ENCODE measurements at places on chromosomes 13 and 19.

GRCh38 chr13:49452725-49453457 lies 8.8 kb downstream of the SETDB2 start:
- DNase-seq, result no peak

DNA sequence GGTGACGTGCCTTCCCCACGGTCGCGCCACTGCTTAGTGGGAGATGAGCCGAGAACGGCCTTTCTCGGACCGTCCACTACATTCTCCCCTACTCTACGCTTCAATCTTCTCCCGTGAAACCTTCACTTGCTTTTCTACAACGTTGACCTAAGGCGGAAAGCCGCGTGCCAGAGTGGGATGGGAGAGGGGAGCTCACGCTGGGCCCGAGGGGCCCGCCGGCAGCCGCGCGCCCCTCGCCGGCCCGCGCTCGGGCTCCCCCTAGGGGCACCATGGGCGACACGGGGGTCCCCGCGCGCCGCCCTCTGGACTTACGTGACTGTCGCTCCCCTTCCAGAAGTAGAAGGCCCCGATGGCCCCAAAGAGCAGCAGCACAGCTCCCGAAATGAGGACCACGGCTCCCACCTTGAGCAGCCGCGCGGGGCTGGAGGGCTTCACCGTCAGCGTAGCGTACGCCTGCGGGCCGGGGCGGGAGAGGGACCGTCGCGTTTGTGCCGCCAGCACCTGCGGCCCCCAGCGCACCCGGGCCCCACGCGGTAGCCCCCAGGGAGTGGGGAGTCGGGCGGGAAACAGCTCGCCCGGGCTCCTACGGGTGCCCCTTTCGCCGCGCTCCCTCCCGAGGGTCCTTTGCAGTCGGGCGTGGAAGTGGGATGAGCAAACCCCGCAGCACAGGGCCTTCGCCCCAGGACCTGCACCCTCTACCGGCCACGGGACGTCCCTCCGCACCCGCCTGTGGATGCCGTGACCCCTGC lies 727 bp downstream of the CNMD start:
- no peak for DNase-seq

- no peak for DNase-seq
Observed at GRCh38 chr19:42443944-42444398, 1.2 kb upstream of the CXCL17 start.

GRCh38 chr19:42394751-42395150 lies 4.7 kb upstream of the CNFN start:
- DNase-seq, result no peak

- DNase-seq, result no peak
Observed at GRCh38 chr13:54742984-54743383, 1714.4 kb downstream of the OLFM4 start.

GRCh38 chr19:55228015-55228391 lies 560 bp downstream of the TMEM86B start:
- no peak for DNase-seq

DNA sequence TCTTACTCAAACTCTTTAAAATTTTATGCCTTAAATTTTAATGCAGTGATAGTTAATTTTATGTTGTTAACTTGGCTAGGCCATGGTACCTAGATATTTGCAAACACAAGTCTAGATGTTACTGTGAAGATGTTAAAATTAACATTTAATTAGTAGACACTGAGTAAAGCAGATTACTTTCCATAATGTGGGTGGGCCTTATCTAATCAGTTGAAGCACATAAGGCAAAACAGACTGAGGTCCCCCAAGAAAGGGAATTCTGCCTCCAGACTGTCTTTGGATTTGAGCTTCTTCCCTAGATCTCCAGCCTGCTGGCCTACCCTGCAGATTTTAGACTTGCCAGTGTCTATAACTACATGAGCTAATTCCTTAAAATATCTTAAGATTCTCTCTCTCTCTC lies 294.0 kb downstream of the ENOX1 start:
- DNase-seq, result no peak

- DNase-seq, result no peak
Observed at GRCh38 chr13:29537736-29538651, 57.5 kb downstream of the SLC7A1 start.

DNA sequence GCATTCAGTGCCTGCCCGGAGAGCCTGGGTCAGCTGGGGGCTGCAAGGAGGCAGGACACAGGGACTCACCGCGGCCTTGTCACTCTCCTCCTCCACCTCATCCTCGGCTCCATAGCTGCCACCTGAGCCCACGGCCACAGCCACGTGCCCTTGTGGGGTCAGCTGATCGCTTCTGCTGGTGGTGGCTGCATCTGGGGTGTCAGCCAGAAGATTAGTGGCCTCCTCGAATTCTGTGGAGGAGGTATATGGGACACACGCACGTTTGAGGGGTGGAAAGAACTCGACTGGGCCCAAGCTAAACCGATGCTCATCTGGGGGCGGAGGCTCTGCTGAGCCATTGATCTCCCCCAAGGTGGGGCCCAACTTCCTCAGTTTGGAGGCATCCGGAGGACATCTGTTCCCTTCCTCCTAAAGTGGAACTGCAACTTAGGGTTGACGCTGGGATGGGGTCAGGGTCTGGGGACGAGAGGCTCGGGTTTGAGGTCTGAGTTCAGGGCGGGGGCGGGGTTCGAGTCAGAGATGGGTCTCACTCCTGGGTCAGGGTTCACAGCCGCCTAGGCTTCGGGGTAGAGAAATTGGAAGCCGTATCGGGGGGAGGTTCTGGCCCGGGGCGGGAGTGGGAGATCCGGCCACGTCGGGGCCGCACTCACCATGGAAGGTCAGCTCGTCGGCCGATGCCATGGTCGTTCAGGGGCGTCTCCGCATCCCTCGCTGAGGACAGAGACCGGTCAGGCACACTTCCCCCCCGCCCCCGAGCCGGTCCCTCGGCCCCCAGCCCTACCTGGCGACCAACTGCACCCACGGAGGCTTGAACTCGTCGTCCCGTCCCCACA lies 493 bp downstream of the YIPF2 start:
- no peak for DNase-seq

DNA sequence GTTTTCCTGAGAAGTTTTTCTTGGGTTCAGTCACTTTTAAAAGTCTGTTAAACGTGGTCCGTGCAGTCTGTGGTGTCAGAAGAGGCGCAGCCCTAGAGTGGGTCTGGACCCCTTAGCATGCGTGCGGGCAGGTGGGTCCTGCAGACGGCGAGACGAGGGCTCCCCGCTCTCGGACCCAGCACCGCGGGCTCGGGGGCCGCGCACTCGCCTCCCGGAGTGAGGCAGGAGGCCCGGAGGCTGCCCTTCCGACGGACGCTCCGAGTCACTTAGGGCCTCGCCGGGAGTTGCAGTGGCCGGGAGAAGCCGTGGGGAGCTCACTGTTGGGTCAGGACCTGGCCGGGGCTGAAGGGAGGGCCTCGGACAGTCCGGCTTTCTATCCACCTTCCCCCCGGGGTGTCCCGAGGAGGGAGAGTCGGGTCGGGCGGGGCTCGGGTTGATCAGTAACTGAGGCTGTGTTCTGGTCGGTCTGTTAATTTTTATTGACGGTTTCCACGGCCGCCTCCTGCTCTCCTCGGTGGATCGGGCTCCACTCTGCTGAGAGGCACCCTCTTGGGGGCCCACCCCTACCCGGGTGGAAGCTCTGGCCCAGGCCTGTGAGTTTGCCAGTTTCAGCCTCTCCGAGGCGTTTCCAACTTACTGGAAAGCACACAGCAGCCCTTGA lies 1.3 kb downstream of the PTBP1 start:
- no peak for DNase-seq

DNA sequence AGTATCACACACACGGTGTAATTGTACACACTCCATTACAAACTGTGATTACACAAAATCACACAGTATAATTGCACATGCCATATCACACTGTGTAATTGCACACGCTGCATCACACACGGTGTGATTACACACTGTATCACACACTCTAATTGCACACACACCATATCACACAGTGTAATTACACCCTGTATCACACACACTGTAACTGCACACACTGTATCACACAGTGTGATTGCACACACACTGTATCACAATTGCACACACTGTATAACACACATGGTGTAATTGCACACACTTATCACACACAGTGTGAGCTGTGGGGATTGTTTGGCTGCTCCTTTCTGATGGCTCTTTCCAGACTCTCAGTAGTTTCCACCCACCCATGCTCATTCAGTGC lies 162.6 kb upstream of the SGCG start:
- DNase-seq, result no peak

GRCh38 chr19:38055655-38056521 lies 148.9 kb downstream of the SIPA1L3 start:
- no peak for DNase-seq

DNA sequence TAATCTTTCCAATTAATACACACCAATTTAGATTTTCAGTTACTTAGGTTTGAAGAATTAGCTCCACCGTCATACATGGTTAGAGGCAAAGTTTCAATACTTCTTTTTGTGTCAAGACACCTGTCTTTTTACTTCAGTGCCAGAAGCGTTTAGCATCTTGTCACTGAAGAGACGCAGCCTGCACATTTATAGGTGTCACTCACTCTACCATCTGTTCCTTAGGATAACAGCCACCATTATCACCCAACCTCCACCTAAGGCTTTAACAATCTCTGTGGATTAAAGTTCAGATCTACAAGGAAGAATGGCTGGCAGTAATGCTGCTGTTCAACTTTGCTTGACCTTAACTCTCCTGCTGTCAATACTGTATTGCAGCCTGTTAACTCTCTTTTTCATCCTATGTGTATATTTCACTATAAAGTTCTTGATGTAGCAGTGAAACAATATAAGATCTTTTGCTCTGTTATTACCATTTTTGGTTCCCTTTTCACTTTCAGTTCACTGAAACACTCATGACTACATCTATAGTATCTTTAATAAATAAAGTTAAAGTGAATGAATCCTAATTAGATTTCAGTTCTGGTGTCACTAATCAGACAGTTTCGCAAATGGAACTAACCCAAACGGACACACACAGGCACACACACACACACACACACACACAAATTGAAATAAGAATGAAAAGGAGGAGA lies 435.6 kb downstream of the PCDH9 start:
- DNase-seq, result peak; percentile 25

GRCh38 chr19:41478171-41478570 lies 35.2 kb downstream of the ERICH4 start:
- no peak for DNase-seq

GRCh38 chr19:34336781-34337271 lies 28.2 kb upstream of the GPI start:
- peak; percentile 36 for DNase-seq

DNA sequence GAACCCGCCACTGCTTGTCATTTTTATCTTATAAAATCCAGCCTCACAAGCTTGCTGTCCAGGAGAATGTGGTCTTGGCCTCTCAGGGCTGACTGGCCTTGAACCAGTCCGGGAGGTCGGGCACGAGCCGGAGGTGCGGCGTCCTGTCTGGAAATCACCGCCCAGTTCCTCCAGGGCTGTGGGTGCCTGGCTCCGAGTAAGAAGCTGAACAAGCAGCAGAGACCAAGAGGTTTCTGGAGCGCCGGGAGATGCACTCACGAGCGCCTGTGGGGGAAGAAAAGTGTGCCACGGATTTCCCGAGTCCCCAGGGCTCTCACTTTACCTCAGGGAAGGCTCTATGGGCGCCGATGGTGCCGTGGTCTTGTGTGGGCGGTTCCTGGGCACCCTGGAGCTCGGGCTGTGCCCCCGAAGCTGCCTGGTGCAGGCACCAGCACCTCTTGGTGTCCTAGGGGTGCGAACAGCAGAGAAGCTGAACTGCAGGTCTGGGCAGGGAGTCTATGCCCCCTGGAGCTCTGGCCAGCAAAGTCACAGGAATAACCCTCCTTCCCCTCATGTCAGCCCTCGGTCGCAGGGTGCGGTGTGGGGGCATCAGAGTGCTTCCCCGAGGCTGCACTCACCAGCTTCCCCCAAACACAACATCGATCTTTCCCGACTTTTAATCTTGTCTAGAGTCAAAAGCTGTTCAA lies 50.0 kb downstream of the GAS6 start:
- DNase-seq, result no peak

DNA sequence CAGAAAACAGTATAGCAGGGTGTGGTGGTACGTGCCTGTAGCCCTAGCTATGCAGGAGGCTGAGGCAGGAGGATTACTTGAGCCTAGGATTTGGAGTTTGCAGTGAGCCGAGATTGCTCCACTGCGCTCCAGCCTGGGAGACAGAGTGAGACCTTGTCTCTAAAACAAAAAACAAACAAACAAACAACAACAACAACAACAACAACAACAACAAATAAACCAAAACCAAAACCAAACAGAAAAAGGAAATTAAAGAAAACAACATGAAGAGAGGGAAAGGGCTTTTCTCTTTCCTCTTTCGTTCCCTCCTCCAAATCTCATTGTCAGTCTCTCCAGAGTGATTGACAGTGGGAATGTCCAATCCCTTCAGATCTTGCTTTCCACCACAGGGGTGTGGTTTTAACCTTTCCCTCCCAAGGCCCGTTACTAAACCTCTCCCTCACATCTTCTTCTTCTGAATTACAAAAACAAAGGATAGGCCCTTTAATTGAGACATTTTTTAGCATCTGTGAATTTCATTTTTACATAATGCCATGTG lies 341.2 kb downstream of the HS6ST3 start:
- no peak for DNase-seq

- DNase-seq, result no peak
Observed at GRCh38 chr13:90272356-90272755, 1075.1 kb upstream of the MIR17HG start.

- no peak for DNase-seq
Observed at GRCh38 chr13:29954082-29955028, 103.9 kb upstream of the UBL3 start.

GRCh38 chr13:50537029-50537428 lies 306.5 kb downstream of the DLEU7 start:
- no peak for DNase-seq

- no peak for DNase-seq
Observed at GRCh38 chr19:1453525-1454364, 3.8 kb downstream of the APC2 start.

- DNase-seq, result no peak
Observed at GRCh38 chr19:29193155-29193554, 19.8 kb downstream of the UQCRFS1 start.

DNA sequence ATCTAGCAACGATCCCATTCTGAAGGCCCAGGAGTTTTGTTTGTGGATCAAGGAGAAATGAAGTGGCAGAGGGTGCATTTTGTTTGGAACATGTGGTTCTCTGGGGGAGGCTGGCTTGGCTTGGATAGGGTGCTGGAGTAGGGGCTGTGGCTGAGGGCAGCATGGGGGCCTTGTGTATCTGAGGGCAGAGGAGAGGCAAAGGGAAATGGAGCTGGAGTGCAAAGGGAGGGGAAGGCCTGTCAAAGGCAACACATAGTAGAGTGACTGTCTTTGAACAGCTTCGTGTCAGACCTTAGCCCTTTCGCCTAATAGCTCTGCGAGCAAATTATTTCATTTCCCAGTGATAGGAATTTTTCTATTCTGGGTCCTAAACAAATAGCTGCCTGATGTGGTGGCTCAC lies 187.2 kb downstream of the KCNRG start:
- no peak for DNase-seq

DNA sequence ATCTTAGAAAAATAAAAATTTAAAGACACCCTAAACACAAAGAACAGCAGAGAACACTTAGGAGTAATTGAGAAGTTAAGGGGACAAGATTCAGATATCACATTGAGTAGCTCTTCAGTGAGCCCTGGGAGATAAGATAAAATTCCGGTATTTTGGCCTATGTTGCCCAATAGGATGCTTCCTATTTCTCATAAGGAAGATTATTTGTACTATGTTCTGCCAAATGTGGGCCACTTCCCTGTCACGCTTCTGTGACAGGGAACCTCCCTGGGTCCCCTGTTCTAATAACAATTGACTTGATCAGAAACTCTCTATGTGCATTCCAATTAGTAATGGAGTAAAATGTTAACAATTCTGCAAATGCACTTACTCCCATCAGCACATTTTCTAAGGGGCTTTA lies 310.7 kb downstream of the MYO16 start:
- DNase-seq, result no peak
